Ascending aorta (tissue), 2 donors: ENCODE measurements at places on chromosomes 6 and 20. TPM values are rescaled to one million over a fixed set of nuclear protein-coding genes. Genes with fewer than 3 reads are reported as not detected.

DNA sequence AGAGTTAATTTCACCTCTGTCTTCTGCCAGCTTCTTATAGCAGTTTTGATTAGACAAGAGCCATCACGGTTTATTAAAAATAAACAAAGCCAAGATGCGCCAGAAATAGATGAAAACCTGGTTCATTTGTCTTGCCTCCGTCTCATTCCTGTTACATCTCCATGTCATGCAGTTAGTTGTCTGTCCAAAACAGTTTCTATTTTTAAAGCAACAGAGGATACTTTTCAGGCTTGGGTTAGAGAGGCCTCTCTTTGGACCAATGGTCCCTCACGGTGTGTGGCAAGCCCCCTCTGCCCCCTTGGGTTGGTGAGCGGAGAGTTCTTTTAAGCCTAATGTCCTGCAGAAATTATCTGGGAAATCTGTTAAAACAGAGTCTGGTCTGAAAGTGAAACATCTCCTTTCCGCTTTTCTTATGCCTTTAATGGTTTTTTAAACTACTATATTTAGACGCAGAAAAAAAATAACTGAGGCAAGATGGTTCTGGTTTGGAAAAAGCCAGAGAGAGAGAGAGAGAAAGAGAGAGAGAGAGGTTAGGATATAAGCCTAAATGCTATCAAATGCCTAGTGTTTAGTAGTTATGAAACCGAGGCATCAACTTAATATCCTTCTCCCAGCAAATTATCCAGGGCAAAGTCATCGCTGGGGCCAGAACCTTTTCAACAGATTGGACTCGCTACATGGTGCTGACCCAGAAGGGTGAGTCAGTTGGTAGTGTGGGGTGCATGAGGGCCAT lies 64.5 kb downstream of the ZDHHC14 start:
- no peaks in the 10 kb centered on the region for H3K36me3 ChIP-seq
- H3K4me1 ChIP-seq, result peaks cover 3% of the 10 kb centered on the region
- peak; percentile 7 for DNase-seq

DNA sequence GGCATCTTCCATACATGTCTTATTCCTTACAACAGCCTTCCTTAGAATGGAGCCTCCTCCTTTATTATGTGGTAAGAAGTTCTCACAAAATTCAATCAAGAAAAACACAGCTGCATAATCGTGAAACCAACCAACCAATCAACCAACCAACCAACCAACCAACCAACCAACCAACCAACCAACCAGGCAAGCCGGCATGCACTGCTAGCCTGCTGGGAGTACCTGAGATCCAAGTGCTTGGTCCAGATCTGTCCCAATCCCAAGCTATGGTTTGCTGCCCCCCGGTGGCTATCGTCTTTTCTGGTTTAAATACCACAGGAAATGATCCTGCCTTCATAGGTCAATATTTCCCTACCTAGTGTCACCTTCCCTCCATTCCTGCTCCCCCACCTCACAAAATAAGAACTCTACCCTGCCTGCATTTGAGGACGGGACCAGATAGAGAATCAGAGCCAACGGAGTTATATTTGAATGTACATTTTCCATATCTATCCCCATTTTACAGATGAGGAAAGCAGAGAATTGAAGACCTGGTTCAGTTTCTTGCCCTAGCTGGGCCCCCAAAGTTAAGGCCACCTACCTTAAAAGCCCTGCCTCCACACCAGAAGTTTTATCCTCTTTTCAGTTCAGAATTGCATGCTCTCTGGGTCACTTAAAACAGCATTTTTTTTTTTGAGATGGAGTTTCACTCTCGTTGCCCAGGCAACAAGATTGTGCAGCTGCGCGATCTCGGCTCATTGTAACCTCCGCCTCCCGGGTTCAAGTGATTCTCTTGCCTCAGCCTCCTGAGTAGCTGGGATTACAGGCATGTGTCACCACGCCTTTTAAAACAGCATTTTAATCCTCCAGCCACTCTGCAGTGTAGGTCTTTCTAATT lies 27.1 kb downstream of the RAB44 start:
- H3K4me3 ChIP-seq, result no peak overlapping the region
- no peak overlapping the region for H3K27ac ChIP-seq
- H3K36me3 ChIP-seq, result no peaks in the 10 kb centered on the region
- DNase-seq, result no peak
- no peaks in the 10 kb centered on the region for H3K4me1 ChIP-seq

DNA sequence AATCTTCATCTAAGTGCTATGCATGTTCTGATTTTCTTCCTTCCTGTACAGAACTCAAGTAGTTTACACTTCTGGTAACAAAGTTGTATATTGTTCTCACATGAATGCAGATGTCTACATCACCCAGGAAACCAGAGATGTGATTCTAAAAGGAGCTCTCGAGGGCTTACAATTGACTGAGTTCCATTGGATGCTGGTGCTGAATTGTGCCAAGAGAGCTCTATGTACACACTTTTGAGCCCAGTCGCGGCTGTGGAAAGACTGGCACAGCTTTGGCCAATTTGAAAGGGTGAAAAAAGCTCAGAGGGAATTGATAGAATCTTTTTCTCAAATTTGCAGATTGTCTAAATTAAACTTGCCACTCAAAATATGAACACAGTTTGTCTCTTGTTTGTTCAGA lies 340.7 kb downstream of the LMBRD1 start:
- no peak overlapping the region for H3K27ac ChIP-seq
- DNase-seq, result no peak
- no peaks in the 10 kb centered on the region for H3K4me1 ChIP-seq
- H3K27me3 ChIP-seq, result no peaks in the 10 kb centered on the region

Gene FAM210B
- 17.9 TPM for total RNA-seq

GRCh38 chr6:47248446-47248845 lies 61.3 kb downstream of the TNFRSF21 start:
- no peaks in the 10 kb centered on the region for H3K4me1 ChIP-seq
- H3K27ac ChIP-seq, result no peak overlapping the region
- H3K27me3 ChIP-seq, result no peaks in the 10 kb centered on the region

DNA sequence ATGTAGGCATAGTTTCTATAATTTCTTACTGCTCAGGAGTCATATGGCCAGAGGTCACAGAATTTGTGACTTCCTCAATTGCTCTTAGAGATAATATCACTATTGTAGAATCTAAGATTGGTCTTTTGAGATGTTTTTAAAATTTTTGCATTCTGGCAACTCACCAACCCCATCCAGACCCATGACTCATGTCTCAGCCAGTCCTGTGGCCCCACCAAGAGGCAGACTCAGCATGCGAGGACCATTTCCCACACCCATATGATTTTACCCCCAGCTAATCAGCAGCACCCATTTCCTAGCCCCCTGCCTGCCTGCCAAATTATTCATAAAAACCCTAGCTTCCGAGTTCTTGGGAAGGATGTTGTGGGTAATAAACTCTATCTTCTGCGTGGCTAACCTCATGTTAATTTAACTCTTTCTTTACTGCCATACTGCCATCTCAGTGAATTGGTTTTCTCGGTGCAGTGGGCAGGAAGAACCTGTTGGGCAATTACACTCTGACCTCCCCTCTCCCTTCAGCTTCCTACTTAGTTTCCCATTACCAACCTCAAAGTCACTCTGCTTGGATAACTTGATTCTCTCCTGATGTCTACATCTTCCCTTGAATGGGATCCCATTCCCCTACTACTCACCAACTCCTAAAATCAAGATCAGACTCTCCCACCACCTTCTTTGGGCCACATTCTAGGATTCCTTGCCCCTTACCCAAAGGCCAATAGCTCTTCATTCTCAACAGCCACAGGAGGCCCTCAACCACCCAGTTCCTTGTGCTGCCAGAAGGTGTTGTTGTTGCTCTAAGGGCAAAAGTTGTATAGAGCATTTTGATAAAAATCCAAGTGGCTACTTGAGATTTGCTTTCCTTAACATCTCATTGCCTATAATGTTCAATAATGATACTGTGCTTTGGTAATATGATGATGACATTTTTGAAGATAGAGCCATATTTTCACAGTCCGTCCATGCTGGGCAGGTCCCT lies 16.2 kb upstream of the IYD start:
- H3K27me3 ChIP-seq, result no peaks in the 10 kb centered on the region
- no peaks in the 10 kb centered on the region for H3K36me3 ChIP-seq
- H3K27ac ChIP-seq, result no peak overlapping the region
- DNase-seq, result peak; percentile 13
- no peak overlapping the region for H3K4me3 ChIP-seq
- no peaks in the 10 kb centered on the region for H3K4me1 ChIP-seq
